ENCODE measurements at places on chromosomes 5 and 9.

GRCh38 chr9:83698976-83699585 is 8.7 kb downstream of the UBQLN1 start:
- DNase-seq: no peak

DNA sequence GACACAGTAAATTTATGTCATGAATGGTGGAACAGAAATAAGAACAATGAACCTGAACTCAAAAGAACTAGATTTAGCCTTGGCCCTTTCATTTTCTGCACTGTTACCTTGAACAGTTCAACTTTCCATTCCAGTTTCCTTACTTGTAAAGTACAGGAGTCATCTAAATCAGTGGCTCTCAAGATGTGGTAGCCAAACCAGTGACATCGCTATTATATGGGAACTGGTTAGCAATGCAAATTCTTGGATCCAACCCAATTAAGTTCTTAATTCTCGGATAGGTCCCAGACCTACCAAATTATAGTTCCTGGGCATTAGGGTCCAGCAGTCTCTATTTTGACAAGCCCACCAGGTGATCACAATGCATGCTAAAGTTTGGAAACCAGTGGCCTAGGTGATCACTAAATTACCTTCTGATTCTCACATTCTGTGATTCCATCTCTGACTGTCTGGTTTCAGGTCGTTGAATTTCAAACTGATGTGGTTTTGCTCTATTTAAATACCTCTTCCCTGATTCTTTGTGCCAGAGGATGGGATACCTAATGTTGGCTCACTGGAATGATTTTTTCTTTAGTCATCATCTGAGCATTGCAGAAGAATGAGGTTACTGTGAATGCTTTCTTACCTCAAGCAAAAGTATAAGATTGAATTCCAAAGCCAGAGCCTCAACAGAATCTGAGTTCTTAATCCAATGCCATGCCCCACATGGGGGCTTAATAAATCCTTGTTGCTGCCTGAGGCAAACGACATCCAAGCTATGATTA is 253.8 kb downstream of the ENC1 start:
- no peak for DNase-seq

- DNase-seq: no peak
These were observed 395.4 kb upstream of the WWC1 start for GRCh38 chr5:167895899-167896659.

DNA sequence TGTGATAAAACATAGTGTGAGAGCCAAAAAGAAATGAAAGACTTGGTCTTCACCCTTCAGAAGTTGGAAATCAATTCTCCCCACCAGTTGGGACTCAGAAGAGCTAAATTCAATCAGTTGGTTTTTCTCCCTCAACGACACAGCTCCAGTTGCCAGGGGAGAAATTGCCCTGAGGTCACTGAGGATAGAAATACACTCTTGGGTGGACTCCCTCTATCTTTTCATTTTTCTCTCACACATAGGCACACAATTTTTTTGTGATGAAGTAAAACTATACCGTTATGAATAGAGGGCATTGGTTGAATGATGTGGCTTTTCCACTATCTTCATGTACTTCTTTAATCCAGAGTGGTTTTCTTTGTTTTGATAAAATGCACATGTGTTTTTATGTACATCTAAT is 80.2 kb downstream of the ZNF366 start:
- DNase-seq: no peak

DNA sequence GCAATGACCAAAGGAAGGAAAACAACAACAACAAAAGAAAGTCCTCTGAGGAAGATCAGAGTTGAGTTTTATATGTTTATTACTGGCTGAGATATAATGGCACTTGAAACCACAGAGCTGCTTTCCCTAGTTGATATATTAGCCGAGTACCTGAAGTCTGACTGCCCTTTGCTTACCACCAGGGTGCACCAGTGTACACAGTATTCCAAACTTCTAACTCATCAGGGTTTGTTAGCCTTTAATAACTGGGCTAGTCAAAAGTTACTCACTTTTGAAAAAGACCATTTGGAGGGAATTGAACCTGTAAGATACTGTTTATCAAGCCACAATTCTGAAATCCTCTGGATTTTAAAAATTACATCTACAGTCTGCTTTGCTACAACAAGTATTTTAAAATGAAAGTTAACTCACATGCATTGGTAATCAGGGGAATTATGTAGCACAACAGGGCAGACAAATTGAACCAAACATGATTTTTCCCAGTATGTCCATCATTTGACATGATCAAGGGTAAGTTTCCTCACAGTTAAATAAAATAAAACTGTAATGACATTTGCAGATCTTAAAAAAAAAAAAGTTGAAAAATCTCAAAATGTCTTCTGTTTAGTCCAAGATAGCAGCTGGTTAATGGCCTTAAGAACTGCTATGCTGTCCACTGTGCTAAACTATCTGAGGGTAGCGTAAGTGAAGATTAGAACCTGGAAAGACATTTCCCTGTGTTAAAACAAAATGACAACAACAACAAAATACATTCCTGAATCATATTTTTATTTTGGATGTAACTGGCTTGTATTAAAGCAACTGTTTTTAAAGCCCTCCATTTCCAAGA is 57.3 kb upstream of the C6 start:
- DNase-seq: no peak

GRCh38 chr9:133842721-133843227 is 104.6 kb upstream of the SARDH start:
- no peak for DNase-seq

GRCh38 chr9:69097064-69097463 is 61.5 kb downstream of the FXN start:
- DNase-seq: no peak

DNA sequence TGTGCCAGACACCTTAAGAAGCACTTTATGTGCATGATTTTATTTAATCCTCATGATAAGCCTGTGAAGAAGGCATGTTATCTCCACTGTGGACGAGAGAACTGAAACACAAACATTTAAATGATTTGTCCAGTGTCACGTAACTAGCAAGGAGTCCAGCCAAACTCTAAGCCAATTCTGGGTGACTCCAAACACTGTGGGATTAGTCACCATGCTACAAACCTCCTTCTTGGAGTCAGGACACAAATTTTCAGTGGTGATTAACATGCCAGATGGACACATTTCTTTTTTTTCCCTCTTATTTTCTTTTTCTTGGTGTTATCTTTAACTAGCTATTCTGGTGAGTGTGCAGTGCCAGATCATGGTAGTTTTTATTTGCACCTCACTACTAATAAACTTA is 316.8 kb downstream of the NDUFS4 start:
- DNase-seq: no peak

GRCh38 chr5:38888041-38888440 is 42.2 kb downstream of the OSMR start:
- no peak for DNase-seq

GRCh38 chr9:106038266-106039001 is 344.1 kb downstream of the TMEM38B start:
- no peak for DNase-seq

DNA sequence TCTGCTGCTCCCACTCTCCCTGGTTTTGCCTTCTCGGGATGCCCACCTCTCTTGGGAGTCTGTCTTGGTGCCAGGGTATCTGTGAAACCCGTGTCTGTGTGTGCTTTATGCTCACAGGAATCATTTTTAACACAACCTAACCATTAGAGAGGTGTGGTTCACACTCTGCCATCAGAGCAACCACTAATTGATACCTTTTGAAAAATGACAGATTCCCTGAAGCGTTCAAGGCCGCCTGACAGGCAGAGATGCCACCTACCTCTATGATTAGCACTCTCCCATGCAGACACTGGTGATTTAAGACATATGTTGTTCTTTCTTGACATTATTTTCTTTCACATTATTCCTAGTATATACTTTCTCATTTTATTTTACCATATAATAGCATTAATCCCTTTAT is 207.3 kb upstream of the SGCD start:
- DNase-seq: no peak

DNA sequence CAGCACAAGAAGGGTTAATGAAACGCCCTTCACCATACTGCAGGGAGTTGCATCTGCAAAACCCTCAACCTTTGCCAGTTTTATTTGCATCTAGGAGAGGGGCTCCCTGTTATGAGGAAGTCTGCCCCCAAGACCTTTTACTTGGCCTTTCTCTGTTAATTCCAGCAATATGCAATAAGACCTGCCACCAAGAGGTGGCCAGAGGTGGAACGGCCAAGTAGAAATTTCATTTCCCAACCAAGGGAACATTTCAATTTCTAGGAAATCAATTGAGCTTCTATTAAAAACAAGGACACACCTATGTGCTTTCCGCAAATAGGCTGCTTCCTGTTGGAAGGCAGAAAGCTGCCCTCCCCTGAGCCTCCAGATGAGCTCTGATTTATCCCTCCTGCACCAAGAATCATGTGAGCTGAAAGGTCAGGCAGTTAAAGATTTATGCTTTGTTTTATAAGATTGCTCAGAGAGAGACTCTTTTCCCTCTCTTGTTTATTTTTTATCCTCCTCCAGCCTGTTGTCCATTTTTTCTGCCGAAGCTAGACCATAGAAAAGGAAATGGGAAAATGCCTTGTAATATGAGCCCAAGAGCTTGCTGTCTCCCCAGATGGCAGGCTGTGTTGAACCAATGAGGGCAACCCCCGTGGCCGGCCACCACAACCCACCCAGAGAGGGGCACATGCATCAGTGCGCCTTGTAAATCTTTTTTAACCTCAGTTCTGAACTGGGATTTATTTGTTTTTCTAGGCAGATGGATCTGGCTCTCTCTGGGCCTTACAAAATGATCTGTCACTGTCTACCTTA is 572.8 kb downstream of the TLE1 start:
- DNase-seq: no peak

DNA sequence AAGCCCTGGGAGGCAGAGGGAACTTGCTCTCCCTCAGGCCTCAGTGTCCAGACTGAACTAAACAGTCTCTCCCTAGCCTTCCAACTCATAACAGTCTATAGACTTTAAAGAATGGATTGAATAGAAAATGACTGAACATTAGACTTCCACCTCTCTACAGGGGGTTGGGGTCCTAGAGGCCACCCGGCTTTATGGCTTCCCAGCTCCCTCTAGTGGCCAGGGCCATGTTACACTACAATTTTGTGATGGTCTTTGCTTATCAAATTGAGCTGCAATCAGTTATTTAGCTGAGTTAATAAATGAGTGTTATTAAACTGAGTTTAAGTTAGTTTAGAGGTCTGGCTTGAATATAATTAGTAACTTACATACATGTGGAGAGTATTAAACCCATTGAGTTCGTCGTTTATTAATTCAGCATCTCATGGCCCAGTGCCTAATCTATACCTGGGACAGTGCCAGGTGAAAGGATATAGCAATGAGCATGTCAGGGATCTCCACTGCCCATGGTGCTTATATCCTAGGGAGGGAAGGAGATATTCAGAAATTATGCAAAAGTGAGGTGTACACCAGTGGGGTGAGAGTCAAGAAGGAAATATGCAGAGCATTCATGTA is 105.2 kb downstream of the SH3TC2 start:
- peak; percentile 12 for DNase-seq

- DNase-seq: no peak
These were observed 67.3 kb upstream of the ZFR start for GRCh38 chr5:32511776-32512374.

DNA sequence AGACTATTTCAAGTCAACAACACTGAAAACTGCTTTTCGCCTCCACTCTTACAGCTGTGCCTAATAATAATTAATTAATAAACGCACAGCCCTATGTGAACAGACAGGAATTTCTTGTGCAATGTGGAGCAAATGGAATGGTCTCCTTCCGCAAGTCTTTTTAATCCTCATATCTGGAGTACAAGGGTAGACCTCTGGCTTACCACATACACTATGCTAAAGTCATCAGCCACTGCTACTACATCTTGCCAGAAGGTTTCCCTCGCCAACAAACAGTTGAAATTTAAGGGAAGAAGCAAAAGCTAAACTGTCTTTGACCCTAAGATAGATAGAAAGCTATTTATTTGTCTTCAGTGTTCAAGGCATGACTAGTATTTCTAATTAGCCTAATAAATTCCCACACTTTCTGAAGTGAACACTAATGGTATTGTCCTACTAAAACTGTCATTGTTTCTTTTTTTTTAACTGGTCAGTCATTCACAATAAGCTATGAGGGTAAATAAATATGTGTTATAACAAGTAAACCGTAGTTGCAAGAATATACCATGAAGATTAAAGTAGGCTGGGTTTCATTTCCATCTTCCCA is 63.9 kb downstream of the GOLPH3 start:
- DNase-seq: no peak

DNA sequence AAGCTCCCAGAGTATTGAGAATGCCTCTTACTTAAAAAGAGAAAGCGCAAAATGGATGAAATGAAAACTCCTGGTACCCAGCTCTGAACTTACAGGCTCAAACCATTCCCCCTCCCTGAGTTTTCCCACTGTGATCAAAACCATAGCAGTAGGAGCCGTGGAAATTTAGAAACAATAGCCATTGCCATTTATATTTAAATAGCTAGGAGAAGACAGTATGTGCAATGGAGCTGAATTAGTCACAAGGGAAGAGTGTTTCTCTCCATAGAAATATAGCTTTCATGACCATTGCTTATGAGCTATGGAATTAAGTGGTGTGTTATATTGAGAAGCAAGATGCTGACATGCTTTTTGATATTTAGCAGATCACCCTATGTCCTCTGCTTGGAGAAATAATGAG is 84.6 kb downstream of the PCSK5 start:
- no peak for DNase-seq

DNA sequence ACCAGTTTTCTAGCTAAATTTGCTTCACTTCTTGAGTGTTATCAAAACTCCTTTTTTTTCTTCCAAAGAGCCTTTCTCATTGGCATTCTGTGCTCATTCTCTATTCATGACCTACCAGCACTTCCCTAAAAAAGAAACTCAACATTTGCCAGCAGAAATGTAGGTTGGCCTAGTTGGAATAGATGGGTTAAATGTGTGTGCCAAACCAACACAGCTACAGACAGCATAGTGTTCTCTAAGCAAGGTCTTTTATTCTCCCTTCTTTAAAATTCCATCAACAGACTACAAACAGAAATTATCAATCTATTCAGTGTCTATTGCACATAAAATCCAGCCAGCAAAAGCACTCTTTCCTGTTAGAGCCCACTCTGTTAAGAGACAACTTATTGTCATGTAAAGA is 255.8 kb upstream of the PUM3 start:
- no peak for DNase-seq

GRCh38 chr5:65695162-65695755 is 26.6 kb downstream of the SGTB start:
- DNase-seq: no peak

- no peak for DNase-seq
These were observed 75.2 kb downstream of the ZNF608 start for GRCh38 chr5:124671193-124671592.

DNA sequence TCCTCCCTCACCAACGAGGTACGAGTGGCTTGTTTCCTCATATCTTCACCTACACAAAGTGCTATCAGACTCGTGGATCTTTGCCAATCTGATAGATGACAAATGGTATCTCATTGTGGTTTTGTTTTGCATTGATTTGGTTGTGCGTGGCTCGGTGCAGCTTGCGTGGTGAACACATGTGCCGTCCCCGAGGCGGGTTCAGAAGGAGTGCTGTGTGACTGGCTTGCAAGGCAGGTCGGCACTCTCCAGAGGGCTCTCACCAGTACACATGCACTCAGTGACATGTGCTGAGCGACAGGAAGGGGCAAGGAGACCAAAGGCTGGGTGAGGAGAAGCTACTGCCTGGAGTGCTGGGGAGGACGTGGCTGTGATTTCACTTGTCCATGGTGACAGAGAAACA is 95.3 kb upstream of the PITX1 start:
- no peak for DNase-seq

GRCh38 chr5:80254767-80255430 is 949 bp downstream of the SERINC5 start:
- DNase-seq: no peak

- DNase-seq: no peak
These were observed 16.2 kb downstream of the LAMC3 start for GRCh38 chr9:131024978-131025868.

Data from activated CD8-positive, alpha-beta memory T cell treated with anti-CD3 and anti-CD28 coated beads for 1 hour (primary cell).